Stimulated activated CD4-positive, alpha-beta T cell treated with anti-CD3 and anti-CD28 coated beads, TNF-alpha, amount 100 ng/mL, for 24 hours (primary cell): ENCODE measurements at places on chromosomes 12 and 14.

- no peak for DNase-seq
Measured at GRCh38 chr14:44339231-44339630, 167.9 kb downstream of the FSCB start.

DNA sequence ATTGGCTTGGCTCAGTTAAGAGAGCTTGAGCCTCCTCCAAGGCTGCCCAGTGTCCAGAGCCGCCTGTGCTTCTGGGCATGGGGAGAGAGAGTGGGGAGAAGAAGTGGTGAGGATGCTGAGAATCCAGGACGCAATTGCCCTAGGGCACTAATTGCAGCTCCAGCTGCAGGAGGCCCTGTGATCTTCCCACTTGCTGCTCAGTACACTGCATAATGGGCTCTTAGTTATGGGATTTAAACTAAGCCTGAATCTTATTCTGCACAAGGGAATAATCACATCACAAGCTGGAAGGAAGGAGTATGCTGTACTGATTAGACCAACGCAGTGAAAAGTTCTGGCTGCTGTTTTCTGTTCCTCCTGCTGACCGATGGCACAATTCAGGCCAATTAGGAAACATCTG is 101.0 kb upstream of the PRMT8 start:
- DNase-seq: no peak

- DNase-seq: no peak
Measured at GRCh38 chr14:64008016-64008415, 155.2 kb downstream of the SYNE2 start.

DNA sequence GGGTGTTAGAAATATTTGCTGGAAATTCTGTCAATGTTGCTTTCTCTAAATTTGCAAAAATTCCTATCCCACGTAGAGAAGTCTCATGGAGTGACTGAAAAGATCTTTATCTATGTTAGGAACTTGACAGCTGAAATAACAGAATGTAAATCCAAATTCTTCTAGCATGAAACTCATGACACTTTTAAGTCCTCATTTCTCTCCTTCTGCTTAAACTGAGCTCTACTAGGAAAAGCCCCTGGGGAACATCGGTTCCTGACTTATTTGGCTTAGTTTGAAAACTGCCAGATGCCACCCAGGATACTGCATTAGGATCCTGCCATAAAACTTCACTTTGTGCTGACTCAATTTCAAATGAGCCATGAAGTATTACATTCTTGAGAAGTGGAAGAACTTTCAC is 426.0 kb downstream of the GALC start:
- DNase-seq: no peak

GRCh38 chr12:127809275-127809674 is 457.7 kb upstream of the TMEM132C start:
- no peak for DNase-seq

GRCh38 chr14:87434011-87434410 is 559.0 kb downstream of the GALC start:
- DNase-seq: no peak

GRCh38 chr12:2264651-2265232 is 212.0 kb downstream of the CACNA1C start:
- DNase-seq: no peak

DNA sequence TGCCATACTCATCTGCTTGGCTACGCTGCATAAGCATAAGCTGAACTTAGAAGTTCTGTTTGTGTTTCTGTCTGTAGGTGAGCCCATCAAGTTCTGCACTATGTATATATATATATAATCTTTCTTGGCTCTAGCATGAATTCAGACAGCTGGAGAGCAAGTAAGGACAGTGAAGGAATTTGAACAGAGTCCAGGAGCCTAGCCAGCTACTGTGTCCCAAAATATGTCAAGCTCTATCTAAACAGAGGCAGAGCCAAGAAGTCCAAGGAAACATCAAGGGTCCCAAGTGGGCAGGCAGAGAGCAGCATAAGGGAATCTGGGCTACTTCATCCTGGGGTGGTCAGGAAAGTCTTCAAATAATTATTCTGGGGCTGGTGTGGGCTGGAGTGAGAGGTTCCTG is 118.5 kb upstream of the NPAS3 start:
- DNase-seq: no peak

GRCh38 chr14:67440513-67440912 is 28.5 kb upstream of the PLEK2 start:
- no peak for DNase-seq

- DNase-seq: no peak
Measured at GRCh38 chr14:65731933-65732506, 319.5 kb downstream of the FUT8 start.

DNA sequence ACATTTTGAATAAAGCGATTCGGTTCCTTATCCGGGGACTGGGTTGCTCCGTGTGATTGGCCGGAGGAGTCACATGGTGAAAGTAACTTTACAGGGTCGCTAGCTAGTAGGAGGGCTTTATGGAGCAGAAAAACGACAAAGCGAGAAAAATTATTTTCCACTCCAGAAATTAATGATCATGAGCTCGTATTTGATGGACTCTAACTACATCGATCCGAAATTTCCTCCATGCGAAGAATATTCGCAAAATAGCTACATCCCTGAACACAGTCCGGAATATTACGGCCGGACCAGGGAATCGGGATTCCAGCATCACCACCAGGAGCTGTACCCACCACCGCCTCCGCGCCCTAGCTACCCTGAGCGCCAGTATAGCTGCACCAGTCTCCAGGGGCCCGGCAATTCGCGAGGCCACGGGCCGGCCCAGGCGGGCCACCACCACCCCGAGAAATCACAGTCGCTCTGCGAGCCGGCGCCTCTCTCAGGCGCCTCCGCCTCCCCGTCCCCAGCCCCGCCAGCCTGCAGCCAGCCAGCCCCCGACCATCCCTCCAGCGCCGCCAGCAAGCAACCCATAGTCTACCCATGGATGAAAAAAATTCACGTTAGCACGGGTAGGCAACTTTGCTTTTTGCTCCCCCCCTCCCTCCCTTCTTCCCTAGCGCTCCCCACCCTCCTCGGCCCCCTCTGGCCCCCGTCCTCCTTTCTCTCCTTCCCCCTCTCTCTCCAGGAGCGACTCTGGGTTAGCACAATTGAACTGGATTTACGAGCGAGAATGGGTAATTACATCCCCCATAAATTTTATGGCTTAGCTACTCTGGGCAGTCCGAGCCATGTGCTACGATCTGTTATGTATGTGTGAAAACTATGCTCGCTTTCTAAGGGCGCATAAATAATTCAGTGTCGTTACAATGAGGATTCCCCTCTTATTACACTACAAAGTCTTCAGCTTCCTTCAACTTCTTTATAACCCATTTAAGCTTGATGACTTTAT is at the start of gene HOXC4:
TSS of gene HOXC4 (plus strand) at position 85 of the 991 bp plus-strand sequence. CDS start at position 173, 88 bp downstream.
- no peak for DNase-seq

DNA sequence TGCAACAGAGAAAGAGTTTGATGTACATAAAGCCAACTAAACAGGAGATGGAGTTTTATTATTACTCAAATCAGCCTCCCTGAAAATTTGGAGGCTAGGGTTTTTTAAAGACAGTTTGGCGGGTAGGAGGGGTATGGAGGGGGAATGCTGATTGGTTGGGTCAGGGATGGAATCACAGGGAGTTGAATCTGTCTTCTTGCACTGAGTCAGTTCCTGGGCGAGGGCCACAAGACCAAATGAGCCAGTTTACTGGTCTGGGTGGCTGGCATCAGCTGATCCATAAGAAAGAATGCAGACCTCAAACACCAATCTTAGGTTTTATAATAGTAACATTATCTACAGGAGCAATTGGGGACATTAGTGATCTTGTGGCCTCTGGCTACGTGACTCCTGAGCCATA is 64.9 kb downstream of the RIN3 start:
- DNase-seq: no peak

DNA sequence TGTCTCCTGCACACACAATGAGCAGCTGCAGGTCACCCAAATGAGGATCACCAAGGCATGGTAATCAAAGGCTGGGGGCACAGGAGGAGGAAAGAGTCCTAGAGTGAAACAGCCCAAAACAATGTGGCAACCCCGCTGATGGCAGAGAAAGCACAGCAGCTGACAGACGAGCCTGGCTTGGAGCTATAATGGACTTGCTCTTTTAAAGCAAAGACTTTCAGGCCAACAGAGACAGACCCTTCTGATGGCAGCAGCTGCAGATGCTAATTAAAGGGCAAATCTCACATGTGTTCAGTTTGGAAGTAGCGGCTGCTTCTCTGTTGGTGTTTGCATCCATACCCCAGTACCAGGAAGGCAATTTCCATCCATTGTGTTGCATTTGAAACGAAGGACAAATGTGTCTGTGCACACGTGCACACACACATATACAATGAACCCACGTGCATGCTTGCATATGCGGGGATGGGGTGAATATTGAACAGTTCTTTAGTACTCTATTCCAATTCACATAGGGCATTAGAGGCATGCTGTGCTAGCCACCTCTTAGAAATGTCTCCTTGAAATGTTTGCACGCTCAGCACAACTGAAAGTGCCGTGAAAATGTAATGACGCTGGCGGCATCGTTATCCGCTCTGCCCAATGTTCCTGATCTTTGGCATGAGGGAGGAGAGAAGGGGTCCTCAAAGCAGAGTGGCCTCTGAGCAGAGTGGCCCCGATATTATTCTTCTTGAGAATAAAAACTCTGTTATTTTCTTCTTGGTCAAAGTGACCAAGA is 38.1 kb downstream of the CIT start:
- no peak for DNase-seq

DNA sequence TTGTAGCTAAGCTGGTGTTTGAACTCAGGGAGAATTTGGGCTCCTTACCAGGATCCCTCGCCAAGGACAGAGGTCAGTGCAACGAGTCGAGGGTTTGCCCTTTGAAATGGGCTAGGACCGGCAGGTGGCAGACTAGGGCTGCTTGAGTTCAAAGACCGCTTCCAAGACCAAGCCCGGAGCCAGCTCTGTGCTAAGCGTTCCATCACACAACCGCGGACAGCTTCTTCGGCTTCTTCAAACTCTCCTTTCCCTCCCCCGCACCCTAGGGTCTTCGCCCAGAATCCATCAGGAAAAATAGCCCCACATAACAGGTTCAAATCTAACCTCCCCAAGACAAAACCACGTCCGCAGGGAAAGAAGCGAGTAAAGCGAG is 705 bp upstream of the FLVCR2 start:
- peak; percentile 39 for DNase-seq

GRCh38 chr14:24892497-24893051 is 157.4 kb downstream of the STXBP6 start:
- no peak for DNase-seq

DNA sequence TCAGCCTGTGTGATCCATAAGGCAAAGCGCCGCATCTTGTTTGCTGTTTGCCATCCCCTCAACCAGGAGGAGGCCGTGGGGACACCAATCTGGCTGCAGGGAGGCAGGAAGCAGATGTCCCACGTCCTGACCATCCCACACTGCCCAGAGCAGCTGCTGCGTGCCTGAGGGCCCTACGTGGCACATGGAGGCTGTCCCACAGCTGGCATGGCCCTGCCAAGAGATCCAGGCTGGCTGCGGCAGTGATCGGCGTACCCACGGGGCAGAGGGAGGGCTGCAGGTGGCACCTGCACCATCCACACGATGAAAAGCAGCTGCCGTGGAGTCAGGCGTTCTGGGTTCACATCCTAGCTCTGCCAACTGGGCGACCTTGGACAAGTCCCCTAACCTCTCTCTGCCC is 42.0 kb downstream of the NCOR2 start:
- no peak for DNase-seq

DNA sequence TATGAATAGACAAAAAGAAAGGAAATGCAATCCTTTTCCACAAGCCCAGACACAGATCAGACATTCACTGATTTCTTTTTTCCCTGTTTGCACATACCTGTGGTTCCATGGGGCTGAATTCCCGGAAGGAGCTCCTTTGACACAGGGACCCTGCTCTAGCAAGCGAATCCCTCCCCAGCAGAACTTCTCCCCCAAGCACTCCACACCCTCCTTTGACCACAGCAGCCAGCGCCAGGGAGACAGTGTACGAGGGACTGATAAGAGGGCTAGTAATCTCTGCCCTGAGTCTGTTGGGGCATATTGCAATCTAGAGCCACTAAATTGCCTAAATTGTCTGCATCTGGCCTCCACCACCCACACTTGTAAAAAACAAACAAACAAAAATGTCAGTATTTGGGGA is 83.4 kb upstream of the NTF3 start:
- DNase-seq: no peak

DNA sequence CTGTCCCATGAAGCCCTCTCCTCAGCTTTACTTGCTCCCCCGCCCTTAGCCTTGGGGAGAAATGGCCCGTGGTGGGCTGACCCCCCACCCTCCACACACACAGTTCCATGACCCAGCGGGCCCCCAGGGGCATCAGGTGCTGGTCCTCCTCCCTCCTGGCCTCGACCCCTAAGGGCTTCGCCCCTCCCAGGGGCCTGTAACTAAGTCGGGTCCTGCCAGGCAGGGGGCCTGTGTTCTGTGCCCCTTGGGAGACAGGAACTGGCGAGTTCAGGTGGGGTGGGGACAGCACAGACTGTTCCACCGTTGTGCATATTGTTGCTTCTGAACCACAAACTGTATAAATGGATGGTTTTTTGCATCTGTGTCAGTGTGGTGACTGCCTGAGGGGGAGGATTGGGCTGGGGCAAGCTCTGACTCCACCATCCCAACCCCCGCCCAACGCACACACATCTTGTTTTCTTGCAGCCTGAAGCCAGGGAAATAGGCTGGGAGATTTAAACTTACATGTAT is 8.8 kb downstream of the TAMALIN start:
- no peak for DNase-seq

- DNase-seq: no peak
Measured at GRCh38 chr12:115030017-115030416, 346.0 kb upstream of the TBX3 start.

- no peak for DNase-seq
Measured at GRCh38 chr12:110028323-110028722, 20.0 kb downstream of the C12orf76 start.

DNA sequence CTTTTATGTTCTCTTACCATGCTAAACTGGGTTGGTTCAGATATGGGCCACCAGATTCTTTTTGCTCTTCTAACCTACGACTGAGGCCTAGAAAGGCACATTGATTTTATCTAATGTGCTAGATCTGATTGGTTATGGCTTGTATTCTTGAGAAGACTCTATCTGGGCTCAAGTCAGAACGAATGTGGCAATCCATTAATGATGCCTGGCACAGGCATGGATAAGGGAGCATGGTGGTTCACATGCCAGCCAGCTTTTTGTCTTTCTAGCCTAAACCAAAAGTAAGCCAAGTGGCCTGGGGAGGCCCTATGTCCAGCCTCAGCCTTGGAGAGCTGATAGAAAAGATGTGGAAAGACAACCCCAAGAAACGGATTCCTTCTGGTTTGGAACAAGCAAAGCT is 82.7 kb downstream of the KNTC1 start:
- no peak for DNase-seq

DNA sequence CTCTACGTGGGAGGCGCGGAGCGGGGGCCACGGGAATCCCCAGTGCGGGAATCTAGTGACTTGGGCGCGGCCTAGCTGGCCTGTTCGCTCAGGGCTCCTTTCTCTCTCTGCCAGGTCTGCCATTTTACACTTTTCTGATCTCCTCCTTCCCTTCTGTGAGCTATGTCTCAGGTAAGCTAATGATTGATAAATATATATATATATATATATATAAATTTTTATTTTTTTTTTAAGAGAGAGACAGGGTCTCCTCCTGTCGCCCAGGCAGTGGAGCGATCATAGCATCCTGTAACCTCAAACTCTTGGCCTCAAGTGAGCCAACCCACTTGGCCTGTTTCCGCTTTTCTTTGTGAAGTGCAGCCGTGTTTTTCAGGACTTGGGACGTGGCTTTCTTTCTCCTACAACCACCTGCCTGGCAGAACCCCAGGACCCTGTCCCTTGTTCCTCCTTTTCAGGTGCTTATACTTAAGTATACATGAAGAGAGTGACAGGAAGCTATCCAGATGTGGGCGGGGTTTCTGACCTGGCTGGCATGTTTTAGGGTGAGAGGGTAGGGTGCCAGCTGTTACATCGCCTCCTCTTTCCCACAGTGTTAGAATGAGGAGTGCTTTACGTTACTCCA is 547 bp downstream of the ZNF140 start:
- DNase-seq: no peak

GRCh38 chr14:23154964-23155587 is 28.4 kb downstream of the SLC7A8 start:
- no peak for DNase-seq
